SJCRH30 (cell line): ENCODE measurements at places on chromosomes 7 and 10.
A peak's percentile ranks its signal among the peaks of the same experiment; 100 is the strongest.

DNA sequence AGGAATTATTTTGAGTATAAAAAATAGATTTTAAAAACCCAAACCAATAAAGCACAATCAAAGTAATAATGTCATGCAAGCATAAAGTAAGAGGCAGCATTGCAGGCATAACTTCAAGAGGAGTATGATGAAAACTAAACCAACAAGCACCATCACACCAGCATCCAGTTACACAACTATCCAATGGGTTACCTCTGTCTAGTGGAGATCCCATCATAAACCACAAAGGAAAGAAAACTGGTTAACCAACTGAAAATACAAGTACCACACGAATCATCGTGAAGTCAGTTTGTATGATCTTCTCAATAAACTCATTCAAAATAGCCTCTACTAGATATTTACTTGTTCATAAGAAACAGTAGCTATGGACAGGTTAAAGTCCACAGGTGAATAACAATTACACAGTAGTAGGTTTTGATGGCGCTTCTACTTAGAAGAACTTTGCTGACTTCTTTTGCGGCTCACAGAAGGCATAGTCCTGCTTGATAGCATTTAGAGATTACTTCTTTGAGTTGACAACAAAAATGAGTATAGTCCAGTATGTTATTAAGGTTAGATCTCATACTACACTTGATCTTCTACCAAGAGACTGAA is 116.6 kb downstream of the MICU1 start:
- DNase-seq: no peak
- H3K4me3 ChIP-seq: no peak overlapping the region
- no peaks in the 10 kb centered on the region for H3K4me1 ChIP-seq

DNA sequence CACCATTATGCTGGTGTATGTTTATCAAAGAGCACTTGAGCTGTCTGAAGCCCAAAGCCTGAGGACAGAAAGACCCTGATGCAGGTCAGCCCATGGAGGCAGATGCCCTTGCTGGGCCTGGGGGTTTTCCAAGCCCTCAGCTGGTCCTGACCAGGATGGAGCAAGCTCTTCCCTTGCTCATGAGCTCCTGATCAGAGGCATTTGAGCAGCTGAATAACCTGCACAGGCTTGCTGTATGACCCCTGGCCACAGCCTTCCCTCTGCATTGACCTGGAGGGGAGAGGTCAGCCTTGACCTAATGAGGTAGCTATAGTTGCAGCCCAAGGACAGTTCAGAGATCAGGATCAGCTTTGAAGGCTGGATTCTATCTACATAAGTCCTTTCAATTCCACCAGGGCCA is 13.0 kb downstream of the AQP1 start:
- no peak overlapping the region for H3K27ac ChIP-seq
- no peak for DNase-seq
- H3K4me1 ChIP-seq: peaks cover 13% of the 10 kb centered on the region
- H3K4me3 ChIP-seq: no peak overlapping the region

GRCh38 chr10:86346799-86347665 is 19.6 kb downstream of the GRID1 start:
- no peak overlapping the region for H3K27ac ChIP-seq
- H3K36me3 ChIP-seq: no peaks in the 10 kb centered on the region
- no peak overlapping the region for H3K4me3 ChIP-seq
- no peak for DNase-seq
- no peaks in the 10 kb centered on the region for H3K27me3 ChIP-seq

- H3K4me3 ChIP-seq: no peak overlapping the region
- H3K36me3 ChIP-seq: peaks cover 21% of the 10 kb centered on the region; the same call in 1 of the 2 replicates
- no peaks in the 10 kb centered on the region for H3K27me3 ChIP-seq
- no peak for DNase-seq
These were observed 251.2 kb downstream of the TNS3 start for GRCh38 chr7:47330561-47331178.

DNA sequence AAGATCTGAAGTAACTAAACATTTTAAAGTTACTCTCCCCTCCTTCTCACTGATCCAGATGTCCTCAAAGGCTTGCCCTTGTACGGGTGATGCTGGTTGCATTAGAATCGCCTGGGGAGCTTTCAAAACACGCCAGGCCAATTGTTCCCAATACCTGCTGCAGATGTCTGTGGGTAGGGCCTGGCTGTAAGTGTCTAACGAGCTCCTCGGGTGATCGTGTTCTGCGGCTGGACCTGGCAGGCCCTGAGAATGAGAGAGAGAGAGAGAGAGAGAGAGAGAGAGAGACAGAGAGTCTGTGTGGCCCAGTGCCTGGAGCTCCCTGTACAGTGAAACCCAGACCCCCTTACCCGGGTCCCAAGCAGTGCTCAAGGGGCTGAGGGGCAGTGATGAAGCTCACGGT is 8.4 kb downstream of the COL13A1 start:
- no peaks in the 10 kb centered on the region for H3K27me3 ChIP-seq
- no peaks in the 10 kb centered on the region for H3K36me3 ChIP-seq
- H3K27ac ChIP-seq: no peak overlapping the region
- DNase-seq: no peak
- H3K4me3 ChIP-seq: no peak overlapping the region
- no peaks in the 10 kb centered on the region for H3K4me1 ChIP-seq

DNA sequence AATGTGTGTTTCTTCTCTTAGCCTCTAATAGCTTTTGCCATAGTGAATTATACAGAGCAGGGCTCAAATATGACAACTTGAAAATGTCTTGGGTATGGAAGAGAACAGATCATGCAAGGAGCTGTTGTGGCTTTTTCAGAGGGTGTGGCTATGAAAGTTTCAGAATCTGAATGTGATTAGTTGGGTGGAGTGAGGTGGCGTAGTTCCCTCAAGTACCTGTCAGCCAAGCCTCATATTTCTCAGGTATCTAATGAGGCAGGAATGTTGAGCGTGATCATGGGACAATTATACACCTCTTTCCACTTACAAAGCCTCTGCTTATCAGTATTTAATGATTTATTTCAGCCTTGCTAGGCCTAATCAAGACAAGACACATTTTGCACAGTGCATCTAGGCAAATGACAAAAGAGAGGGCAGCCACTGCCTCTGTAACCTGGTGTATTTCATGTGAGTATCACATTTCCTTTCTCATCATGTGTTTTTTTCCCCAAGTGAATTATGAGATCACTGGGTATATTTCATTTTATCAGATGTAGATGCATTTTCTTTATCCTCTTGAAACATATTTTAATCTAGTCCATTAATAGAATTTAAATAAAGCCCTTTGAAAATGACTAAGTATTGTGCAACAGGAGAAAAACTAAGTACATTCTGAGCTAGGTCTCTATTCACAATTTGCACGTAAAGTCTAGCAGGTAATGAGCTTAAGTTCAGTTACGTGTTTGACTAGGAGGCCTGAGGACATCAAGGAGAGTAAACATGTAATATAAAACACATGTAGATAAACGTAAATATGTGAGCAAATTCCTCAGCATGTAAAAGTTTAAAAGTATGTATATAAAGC is 644.4 kb upstream of the IGFBP3 start:
- H3K4me1 ChIP-seq: no peaks in the 10 kb centered on the region
- DNase-seq: no peak
- no peaks in the 10 kb centered on the region for H3K36me3 ChIP-seq
- H3K4me3 ChIP-seq: no peak overlapping the region
- H3K27me3 ChIP-seq: no peaks in the 10 kb centered on the region
- H3K27ac ChIP-seq: no peak overlapping the region

GRCh38 chr10:70656489-70656888 is 15.8 kb upstream of the ADAMTS14 start:
- peak overlapping the region; percentile 82 for H3K27ac ChIP-seq
- H3K4me1 ChIP-seq: peaks cover 41% of the 10 kb centered on the region
- no peaks in the 10 kb centered on the region for H3K27me3 ChIP-seq
- DNase-seq: peak; percentile 88

DNA sequence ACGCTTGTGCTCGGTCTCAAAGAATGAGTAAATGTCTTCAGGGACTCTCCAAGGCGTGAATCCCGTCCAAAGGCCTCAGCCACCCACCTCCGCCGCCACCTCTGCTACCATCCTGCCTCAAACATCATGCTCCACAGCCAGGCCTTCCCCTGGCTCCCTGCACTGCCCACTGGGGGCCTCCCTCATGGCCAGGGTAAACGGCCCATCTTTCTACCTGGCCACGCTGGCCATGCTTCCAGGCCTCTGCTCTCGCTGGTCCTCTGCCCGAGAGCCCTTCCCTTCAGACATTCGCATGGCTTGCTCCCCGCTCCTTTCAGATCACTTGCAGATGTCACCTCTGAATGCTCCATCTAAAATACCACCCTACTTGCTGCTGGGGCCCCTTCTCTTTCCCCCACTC is 40.2 kb downstream of the ZNF783 start:
- H3K4me3 ChIP-seq: no peak overlapping the region
- no peak for DNase-seq
- H3K4me1 ChIP-seq: no peaks in the 10 kb centered on the region
